Mesothelial cell of epicardium (in vitro differentiated cells): ENCODE measurements at places on chromosomes 11 and 22.

- peaks cover 27% of the 10 kb centered on the region for H3K4me1 ChIP-seq
- H3K27me3 ChIP-seq = no peaks in the 10 kb centered on the region
- H3K27ac ChIP-seq = peak overlapping the region; percentile 58
Measured at GRCh38 chr11:22785251-22785650, 44.4 kb downstream of the SVIP start.

DNA sequence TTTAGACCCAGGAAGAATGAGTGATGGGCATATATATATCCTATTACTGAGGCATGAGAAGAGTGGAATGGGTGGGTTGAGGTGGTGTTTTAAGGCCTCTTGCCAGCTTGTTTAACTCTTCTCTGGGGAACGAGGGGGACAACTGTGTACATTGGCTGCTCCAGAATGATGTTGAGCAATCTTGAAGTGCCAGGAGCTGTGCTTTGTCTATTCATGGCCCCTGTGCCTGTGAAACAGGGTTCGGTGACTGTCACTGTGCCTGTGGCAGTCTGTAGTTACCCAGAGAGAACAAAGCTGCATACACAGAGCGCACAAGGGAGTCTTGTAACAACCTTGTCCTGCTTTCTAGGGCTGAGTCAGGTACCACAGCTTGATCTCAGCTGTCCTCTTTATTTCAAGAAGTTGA is 11.7 kb downstream of the LIMK2 start:
- H3K27ac ChIP-seq = no peak overlapping the region
- H3K4me1 ChIP-seq = peaks cover 4% of the 10 kb centered on the region
- no peak for DNase-seq
- H3K4me3 ChIP-seq = no peak overlapping the region
- H3K36me3 ChIP-seq = peaks cover 4% of the 10 kb centered on the region

DNA sequence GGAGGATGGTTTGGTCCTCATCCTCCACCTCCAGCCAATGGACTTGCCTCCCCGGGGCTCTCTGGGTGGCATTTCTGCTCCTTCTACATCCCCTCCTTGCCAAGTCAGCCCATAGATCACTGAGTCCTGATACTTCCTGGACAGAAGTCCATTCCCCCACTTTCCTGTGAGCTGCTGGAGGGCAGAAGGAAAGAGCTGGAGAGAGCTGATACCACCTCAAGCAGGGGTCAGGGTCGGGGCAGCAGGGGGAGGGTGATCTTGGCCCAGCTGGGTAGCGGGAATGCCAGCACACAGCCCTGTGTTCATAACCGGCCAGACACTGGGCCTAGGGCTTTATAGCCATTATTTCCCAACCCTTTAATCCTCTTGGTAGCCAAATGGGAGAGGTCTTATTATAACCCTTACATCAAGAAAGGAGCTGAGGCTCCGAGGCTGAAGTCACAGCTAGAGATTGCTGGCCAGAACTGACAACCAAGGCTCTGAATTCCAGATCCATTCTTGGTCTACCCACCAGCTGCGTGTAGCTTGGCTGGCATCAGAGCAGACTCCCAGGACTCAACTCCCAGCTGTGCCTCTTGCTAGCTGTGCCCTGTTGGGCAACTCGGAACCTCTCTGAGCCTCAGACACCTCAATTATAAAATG is 39.9 kb downstream of the CD6 start:
- DNase-seq = no peak
- H3K27me3 ChIP-seq = peaks cover 49% of the 10 kb centered on the region
- peaks cover 19% of the 10 kb centered on the region for H3K4me1 ChIP-seq
- no peaks in the 10 kb centered on the region for H3K36me3 ChIP-seq

DNA sequence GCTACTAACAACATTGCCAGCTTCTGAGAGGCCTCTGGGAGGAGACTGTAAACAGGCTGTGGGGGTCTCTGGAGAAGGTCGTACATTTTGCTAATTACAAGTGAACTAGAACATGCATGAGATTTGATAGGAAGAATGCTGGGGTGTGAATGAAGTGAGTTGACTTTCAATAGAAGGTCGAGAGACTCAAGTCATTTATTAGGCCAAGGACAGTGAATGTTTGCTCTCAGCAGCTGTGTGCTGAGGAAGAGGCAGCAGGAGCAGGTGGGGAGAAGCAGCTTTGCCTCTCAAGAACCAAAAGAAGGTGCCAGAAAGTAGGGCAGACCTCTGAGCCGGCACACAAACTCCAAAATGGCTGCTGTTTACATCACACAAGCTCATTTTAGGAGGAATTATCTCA is 91.7 kb downstream of the PIWIL4 start:
- H3K4me1 ChIP-seq = peaks cover 22% of the 10 kb centered on the region
- no peaks in the 10 kb centered on the region for H3K27me3 ChIP-seq
- no peak overlapping the region for H3K4me3 ChIP-seq
- no peak for DNase-seq
- peaks cover 3% of the 10 kb centered on the region for H3K36me3 ChIP-seq
- no peak overlapping the region for H3K27ac ChIP-seq

- no peaks in the 10 kb centered on the region for H3K4me1 ChIP-seq
- no peak for DNase-seq
- no peaks in the 10 kb centered on the region for H3K27me3 ChIP-seq
- H3K36me3 ChIP-seq = peaks cover 13% of the 10 kb centered on the region
- H3K4me3 ChIP-seq = no peak overlapping the region
Measured at GRCh38 chr11:10067629-10068300, 226.3 kb downstream of the SBF2 start.

DNA sequence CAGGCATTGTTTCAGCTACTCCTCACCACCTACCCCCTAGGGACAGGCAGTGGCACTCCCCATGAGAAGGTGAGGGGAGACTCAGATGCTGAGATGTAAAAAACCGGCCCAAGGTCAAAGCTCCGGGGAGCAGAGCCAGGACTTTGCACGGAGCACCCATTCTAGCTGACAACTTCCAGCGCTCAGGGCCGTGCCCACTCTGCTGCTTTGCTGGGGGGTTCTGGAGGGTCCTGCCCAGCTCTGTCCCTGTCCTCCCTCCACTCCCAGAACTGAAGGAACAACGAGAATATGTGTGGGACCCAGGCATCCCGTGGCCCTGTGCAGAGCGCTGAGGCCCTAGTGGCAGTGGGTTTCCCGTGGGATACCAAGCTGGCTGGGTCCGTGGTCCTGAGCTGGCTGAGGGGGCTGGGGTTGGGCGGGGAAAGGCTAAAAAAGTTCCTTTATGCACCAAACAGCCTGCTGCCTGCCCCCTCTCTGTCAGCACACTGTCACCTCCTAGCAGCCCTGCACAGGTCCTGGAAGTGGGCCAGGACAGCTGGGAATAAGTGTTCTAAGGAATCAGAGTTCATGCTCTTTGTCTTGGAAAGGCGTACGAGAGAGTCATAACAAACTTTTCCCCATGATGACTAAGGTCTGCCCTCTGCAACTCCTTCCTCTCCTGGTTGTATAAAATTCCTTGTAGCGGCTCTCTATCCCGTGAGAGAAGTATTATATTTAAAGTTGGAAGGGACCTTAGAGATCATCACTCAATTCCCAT is 1.9 kb downstream of the MS4A10 start:
- H3K27ac ChIP-seq = no peak overlapping the region
- peaks cover 4% of the 10 kb centered on the region for H3K27me3 ChIP-seq
- H3K4me1 ChIP-seq = peaks cover 12% of the 10 kb centered on the region
- H3K36me3 ChIP-seq = no peaks in the 10 kb centered on the region
- H3K4me3 ChIP-seq = no peak overlapping the region
- no peak for DNase-seq

DNA sequence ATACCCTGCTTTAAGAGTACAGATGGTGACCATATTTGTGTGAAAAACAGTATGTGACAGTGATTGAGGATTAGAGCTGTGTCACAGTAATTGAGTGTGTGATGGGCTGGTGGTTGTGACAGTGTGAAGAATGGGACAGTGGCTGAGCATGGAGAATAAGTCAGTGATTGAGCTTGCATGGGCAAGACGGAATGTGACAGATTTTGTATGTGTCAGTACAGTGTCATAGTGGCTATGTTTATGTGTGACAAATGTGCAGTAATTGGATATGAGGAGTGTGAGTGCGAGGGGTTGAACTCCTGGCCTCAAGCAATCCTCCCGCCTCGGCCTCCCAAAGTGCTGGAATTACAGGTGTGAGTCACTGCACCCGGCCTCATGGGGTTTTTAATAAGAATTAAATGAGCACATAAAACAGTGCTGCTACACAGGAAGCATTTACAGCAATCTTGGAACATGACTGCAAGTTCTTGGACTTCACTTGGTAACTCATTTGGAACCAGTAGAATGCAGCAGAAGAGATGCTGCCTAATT is 583 bp upstream of the RRAS2 start:
- no peak overlapping the region for H3K27ac ChIP-seq
- H3K4me1 ChIP-seq = peaks cover 21% of the 10 kb centered on the region
- H3K36me3 ChIP-seq = no peaks in the 10 kb centered on the region

DNA sequence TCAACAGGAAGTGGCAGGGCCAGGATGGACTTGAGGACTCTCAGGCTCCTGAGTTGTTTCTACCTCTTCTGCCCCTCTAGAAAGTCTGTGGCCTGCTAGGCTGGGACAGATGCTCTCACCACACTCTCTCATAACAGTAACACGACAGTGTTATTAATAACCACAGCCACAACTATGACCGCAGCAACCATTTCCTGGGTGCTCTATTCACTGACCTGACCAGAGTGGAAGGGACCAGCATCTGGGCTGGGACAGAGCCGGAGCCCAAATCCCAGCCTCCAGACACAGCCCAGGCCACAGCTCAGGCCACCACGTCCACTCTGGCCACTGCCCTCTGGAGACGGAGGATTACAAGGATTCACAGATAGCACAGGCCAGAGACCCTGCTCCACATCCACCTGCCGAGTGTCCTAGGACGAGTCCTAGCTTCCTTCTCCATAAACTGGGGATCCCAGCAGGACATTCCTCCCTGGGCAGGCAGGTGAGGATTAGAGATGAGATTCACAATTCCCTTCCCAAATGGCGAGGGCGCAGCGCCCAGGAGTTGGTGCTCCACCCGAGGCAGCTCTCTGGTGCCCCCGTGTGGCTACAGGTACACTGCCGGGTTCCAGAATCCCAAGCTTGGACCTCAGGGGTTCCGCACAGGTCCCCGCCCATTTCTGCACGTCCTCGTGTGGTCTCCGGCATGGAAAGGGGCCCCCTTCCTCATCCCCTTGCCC is 7.1 kb downstream of the PNPLA5 start:
- H3K36me3 ChIP-seq = no peaks in the 10 kb centered on the region
- H3K4me1 ChIP-seq = no peaks in the 10 kb centered on the region
- no peak overlapping the region for H3K27ac ChIP-seq
- peak; percentile 45 for DNase-seq
- no peak overlapping the region for H3K4me3 ChIP-seq
- peaks cover 52% of the 10 kb centered on the region for H3K27me3 ChIP-seq

GRCh38 chr11:102577182-102577581 is 46.6 kb upstream of the MMP7 start:
- H3K27me3 ChIP-seq = no peaks in the 10 kb centered on the region
- no peaks in the 10 kb centered on the region for H3K36me3 ChIP-seq
- H3K4me1 ChIP-seq = no peaks in the 10 kb centered on the region
- no peak overlapping the region for H3K27ac ChIP-seq

GRCh38 chr11:95066716-95067038 is at the start of gene SRSF8:
Gene SRSF8, plus strand, starts transcription at chr11:95066919. Its CDS starts 308 bp downstream, at chr11:95067227.
- no peaks in the 10 kb centered on the region for H3K27me3 ChIP-seq
- peaks cover 9% of the 10 kb centered on the region for H3K36me3 ChIP-seq
- H3K4me3 ChIP-seq = peak within 1 kb of the TSS; percentile 98
- peaks cover 21% of the 10 kb centered on the region for H3K4me1 ChIP-seq
- DNase-seq = no peak
- peak within 1 kb of the TSS; percentile 97 for H3K27ac ChIP-seq
